ENCODE measurements at places on chromosomes 13 and 19.
A peak's percentile ranks its signal among the peaks of the same experiment; 100 is the strongest.

DNA sequence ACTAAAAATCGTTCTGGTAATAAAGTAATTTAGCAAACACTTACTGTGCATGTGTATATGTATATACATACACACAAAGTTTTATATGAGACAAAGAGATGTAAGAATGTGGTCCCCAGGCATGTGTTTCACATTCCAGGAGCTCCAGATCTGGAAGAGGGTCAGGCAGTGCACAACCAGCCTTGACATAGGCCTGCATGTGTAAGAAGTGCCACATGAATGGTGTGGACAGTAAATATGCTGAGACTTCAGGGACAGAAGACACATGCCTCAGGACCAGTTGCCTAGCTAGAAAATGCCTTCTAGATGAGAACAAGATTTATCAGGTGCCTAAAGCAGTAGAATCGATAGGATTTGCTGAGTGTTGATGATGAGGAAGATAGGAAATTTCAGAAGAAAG, 76.4 kb downstream of the FRY start:
- DNase-seq = no peak

DNA sequence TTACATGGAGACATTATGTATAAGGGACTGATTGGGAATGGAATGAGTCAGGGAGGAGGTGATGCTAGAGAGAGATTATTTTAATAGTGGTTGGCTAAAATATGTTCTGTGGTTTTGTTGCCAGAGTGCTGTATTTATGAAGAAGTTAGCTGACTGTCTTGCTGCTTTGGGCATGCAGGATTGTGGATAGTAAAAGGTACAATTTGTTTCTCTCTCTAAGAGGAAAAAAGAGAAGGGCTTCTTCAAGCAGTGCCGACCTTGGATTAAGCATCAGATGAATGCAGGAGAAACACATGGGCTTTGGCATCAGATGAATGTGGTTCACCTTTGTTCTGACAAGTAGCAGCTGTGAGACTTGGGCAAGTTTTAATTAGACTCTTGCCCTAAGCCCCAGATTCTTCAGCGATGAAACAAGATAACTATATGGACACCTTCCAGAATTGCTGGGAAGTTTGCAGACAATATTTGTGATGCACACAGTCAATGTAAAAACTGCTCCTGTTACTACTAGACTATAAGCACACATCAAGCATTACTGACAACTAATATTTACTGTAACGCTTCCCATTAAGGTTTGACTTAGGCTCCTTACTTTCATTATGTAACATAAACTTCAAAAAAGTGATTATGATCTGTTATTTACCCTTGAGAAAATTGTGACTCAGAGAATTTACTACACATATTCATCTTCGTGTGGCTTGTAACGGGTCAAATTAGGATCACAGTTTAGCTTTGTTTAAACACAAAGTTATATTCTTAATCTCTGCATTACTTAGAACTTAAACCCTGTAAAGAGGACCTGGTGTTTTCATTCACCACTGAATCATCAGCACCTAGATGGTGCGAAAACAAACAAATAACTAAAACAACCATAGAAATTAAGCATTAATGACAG, 824.0 kb downstream of the PCDH9 start:
- no peak for DNase-seq

DNA sequence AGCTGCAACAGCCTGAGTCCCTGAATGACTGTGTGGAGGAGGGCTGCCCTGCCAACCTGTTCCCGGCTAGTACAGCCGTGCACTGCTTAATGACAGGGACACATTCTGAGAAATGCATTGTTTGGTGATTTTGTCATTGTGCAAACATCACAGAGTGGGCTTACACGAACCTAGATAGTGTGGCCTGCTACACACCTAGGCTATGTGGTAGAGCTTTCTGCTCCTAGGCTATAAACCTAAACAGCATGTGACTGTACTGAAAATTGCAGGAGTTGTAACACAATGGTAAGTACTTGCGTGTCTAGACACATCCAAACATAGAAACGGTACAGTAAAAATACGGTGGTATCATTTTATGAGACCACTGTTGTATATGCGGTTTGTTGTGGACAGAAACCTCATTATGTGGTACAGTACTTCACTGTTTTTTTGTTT, 35.0 kb downstream of the VASP start:
- DNase-seq = no peak

DNA sequence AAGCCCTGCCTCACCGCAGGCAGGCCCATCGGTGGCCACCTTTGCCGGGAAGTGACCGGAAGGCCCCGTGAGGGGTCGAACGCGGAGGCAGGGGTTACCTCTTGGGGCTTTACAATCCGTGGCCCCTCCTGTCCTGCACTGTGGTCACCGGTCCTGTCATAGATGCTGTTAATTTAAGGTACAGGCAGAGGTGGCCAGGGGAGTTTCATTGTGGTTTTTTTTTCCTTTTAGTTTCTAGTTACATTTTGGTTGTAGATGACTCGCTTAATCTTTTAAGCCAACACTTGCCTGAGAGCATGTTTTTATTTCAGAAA, 13.1 kb downstream of the COMP start:
- DNase-seq = no peak

DNA sequence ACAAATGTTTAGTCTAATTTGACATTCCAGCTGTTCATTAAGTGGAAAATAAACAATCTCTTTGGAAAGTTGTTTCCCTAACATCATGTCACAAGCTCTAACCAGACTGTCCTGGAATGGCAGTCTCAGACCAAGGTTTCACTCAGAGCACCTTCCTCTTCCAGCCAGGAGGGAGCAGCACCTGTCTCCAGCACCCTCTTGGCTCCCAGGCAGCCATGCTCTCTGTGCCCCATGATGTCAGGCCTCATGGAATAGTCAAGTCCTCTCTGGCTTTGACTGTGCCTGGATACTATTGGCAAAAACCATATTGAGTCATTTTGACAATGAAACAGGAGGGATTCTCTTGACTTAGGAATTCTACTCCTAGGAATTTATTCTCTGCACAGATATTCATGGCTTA, 171.4 kb downstream of the OXGR1 start:
- no peak for DNase-seq

GRCh38 chr13:97212601-97213040, 9.5 kb upstream of the MBNL2 start:
- DNase-seq = no peak

GRCh38 chr13:42327725-42328124, 55.8 kb downstream of the AKAP11 start:
- DNase-seq = no peak

GRCh38 chr19:32232449-32232848, 113.0 kb upstream of the ZNF507 start:
- DNase-seq = no peak

DNA sequence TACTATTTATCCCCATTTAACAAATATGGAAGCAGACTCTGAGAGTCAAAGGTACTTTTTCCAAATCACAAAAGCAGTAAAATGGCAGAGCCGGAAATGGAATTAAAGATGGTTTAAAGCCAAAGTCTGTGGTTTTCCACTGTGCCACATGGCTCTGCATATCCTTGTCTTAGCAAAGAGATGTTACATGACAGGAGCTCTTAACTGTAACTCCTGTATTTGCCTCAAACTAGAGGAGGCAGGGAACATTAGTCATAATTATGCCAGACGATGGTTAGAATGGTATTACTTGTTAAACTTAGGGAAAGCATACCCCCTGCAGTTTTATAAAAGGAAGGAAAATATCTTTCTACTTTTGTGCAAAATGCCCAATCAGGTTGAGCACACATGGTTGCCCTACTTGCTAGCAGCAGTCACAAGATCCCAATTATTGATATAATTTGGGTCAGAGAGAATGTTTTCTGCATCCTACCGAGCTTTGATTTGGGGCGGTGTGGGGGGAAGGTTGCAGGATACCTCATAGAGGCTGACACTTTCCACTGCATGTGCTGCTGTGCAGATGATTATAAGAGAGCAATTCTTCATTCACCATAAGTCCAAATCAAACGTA, 42.0 kb upstream of the MAB21L1 start:
- no peak for DNase-seq

- no peak for DNase-seq
Observed at GRCh38 chr13:109331898-109332297, 454.5 kb downstream of the IRS2 start.

DNA sequence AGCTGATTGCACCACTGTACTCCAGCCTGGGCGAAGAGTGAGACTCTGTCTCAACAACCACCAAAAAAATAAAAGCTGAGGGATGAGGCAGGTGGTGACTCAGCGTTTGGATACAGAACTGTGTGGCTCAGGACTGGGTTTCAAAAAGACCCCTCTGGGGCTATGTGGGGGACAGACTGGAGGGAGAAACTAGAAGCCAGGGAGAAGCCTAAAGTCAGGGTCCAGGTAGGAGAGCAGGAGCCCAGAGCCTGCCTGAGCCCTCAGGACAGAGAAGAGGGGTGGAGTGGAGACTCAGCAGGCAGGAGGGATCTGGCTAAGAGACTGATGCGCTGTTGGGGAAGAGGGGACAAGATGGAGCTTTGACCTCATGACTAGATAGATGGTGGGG, 1.8 kb upstream of the CD37 start:
- no peak for DNase-seq

- DNase-seq = no peak
Observed at GRCh38 chr13:32036757-32037156, 5.2 kb downstream of the FRY start.

DNA sequence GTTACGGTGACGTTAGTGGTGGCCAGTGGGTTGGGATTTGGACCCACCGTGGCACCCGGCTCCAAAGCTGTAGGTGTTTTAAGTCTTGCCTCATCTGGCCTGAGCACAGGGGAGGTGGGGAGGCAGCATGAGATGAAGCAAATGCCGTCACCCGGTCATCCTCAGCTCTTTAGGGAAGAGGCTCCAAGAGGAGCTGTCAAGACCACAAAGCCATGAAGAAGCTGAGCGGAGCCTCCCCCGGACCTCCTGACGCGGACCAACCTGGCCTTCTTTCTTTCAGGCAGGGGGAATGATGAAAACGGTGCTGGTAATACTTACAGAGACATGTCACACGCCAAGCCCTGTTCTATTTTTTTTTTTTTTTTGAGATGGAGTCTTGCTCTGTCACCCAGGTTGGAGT, 7.4 kb downstream of the ACTMAP start:
- DNase-seq = no peak

DNA sequence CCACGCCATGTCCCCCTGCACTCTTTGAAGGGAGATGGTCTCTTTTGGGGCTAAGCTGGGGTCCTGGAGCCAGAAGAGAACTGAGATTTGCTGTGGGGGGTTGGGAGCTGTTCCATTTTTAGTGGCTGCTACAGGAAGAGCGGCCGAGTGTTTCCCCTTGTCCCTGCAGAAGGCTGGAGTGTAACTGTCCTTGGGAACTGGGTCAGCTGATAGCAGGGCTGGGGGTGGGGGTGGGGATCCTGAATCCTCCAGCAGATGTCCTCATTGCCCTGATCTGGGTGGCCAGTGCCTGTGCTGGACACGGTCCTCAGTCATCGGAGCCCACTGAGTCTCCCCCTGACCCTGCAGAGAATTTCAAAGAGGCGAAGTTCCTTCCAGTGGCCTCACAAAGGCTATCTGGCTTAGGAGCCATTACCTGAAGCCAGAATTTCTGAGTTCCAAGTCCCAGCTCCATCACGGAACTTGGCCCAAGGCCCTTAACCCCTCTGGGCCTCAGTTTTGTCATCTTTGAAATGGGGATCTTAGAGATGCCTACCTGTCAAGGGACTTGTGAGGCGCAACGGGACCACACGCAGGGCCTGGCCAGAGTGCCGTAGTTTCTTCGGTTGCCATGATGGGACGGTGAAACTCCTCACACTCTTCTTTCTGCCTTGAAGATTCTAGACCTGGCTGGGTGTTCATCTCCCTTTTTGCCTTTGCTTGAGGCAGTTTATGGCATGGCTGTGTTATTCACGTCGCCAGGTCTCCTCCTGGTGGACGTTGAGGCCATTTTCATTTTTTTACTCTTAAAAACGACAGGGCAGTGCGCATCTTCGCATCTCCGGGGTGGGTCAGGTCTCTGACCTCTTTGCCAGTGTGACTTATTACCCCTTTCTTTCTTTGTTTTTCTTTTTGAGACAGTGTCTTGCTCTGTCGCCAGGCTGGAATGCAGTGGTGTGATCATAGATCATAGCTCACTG, 51.9 kb downstream of the DNM2 start:
- no peak for DNase-seq

GRCh38 chr19:16199275-16199932, 1.7 kb downstream of the AP1M1 start:
- no peak for DNase-seq

GRCh38 chr13:114067381-114067885, 65.0 kb downstream of the RASA3 start:
- DNase-seq = no peak

DNA sequence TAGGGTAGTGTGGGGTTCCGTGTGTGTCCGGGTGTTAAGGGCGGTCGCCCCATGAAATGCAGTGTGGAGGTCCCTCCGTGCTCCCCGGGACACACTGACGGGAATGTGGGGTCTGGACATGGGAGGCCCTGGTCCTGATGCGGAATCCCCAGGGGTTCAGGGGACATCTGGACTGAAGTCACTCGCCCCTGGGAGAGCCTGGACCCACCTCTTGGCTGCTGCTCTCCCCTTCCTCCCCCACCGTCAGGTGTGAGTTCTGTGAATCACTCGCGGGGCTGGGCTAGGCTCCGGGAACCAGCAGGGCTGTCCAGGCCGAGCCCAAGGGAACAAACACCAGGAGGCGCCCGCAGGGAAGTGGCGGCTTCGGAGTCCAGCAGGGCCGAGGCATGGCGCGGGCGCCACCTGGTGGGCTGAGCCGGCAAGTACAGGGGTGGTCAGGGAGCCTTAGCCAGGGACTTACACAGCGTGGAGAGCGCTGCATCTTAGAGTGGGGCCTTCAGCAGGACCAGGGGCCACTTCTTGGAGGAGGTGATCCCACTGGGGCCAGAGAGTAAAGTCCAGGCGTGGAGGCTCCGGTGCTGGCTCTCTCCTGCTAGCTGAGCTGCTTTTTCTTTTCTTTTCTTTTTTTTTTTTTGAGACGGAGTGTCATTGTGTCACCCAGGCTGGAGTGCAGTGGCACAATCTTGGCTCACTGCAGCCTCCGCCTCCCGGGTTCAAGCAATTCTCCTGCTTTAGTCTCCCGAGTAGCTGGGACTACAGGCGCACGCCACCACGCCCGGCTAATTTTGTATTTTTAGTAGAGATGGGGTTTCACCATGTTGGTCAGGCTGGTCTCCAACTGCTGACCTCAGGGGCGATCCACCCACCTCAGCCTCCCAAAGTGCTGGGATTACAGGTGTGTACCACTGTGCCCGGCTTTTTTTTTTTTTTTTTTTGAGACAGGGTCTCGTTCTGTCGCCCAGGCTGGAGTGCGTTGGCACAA, 20.1 kb downstream of the WTIP start:
- peak; percentile 72 for DNase-seq

DNA sequence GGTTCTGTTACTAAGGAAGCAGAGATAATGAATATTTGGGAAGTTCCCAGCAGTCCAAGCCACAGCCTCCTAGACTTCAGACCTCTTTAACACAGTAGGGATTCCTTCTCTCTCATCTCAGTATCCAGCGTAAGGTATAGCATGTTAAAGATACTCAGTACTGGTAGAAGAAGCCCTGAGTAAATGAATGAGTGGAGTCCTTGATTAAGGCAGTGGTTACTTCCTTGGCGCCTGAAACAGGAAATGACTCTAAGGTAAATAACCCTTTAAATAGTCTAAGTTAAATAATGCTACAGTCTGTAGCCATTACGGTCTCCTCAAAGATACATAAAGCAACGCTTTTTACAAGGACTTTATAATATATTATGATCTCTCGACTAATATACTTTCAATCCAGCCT, 650.8 kb upstream of the MIR17HG start:
- DNase-seq = no peak

GRCh38 chr13:94661406-94661805, 50.9 kb downstream of the SOX21 start:
- DNase-seq = no peak

Measured in activated T-helper 1 cell treated with Interleukin-2 at 50 U/mL for 16 hours (primary cell).